ENCODE measurements at places on chromosomes 6 and 20.

DNA sequence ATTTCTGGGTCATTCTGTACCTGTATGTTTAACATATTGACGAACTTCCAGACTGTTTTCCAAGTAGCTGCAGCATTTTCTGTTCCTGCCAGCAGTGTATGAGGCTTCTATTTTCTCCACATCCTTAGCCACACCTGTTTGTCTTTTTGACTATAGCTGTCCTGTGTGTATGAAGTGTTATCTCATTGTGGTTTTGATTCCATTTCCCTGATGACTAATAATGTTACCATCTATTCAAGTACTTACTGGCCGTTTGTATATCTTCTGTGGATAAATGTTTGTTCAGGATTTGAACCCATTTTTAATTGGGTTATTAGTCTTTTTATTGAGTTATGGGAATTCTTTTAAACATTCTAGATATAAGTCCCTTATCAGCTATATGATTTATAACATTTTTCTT, 95.2 kb downstream of the JAG1 start:
- no peak for DNase-seq

DNA sequence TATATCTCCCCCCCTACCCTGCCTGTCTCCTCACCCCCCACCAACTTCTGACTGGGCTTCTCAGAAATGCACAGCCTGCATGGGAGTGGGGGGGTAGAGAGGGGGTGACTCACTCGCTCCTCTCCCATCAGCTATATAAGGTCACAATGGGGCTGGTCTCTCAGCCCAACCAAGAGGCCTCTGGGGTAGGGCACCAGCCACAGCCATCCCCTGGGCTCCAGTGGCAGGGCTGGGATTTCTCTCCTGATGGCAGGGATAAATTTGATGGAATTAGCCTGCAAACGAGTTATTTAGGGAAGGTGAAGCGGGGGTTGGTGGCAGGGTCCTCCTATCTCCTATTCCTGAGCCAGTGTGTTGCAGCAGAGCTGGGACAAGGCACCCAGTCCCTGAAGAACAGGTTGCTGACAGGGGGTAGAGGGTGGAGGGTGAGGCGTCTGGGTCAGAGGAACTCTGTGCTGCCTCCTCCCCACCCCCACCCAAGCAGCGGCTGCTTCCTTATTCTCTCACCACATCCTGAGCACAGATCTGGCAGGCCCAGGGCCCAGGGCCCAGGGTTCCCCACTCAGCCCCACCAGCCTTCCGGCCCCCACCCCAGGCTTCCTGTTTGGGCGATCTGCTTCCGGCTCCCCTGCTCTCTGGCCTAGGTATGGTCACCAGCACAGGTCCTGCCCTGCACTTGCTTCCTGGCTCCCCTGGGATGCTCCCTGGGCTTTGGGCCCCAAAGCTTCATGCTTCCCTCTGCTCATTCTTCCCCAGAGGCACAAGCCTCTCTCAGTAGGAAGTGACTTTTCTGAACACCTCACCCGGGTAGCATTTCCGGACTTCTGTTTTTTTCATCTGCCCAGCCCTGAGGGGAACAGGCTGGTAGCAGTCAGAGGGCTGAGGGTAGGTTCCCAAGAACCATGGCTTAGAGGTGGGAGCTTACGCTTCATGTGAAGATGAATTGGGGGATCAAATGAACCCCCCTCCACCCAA, 4.0 kb downstream of the PPP1R18 start:
- DNase-seq: peak; percentile 89

DNA sequence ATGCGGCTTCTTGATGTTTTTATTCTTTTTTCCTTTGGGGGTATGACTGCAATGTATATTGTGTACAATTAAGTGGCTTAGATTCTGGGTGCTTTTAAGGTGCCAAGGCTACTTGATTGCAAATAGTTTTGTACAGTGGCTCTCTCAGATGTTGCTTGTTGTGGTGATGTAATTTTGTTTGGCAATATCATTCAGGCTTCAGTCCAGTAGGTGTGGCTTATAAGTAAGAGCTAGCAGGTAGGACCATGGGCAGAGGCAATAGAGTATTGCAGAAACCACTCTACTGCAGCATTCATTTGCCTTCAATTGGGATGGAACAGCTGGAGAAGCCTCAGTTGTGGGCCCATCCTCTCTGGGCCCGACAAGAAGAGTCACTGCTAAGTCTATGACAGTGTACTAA, 407.9 kb upstream of the MAN1A1 start:
- no peak for DNase-seq

- no peak for DNase-seq
Observed at GRCh38 chr20:8246153-8246552, 114.1 kb downstream of the PLCB1 start.

- no peak for DNase-seq
Observed at GRCh38 chr6:5285526-5285925, 24.2 kb downstream of the FARS2 start.

DNA sequence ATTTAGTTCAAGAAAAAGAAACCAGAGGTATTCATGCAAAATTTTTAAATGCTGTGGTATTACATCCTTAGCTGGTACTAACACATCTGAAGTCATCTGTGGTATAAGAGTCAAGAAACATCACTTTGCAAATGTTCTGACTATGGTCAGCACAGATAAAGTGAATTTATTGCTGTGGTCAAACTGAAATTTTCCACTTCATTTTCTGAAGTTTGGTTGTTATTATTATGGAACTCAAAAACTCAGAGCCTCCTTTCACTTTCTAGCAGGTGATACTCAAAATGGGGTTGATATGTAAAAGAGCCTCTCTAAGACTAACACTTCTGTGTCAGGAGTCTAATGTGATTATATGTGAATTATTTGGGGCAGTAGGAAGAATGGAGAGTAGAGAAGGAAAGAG, 257.8 kb downstream of the RNGTT start:
- no peak for DNase-seq
